ENCODE measurements at places on chromosomes 2 and 18.

DNA sequence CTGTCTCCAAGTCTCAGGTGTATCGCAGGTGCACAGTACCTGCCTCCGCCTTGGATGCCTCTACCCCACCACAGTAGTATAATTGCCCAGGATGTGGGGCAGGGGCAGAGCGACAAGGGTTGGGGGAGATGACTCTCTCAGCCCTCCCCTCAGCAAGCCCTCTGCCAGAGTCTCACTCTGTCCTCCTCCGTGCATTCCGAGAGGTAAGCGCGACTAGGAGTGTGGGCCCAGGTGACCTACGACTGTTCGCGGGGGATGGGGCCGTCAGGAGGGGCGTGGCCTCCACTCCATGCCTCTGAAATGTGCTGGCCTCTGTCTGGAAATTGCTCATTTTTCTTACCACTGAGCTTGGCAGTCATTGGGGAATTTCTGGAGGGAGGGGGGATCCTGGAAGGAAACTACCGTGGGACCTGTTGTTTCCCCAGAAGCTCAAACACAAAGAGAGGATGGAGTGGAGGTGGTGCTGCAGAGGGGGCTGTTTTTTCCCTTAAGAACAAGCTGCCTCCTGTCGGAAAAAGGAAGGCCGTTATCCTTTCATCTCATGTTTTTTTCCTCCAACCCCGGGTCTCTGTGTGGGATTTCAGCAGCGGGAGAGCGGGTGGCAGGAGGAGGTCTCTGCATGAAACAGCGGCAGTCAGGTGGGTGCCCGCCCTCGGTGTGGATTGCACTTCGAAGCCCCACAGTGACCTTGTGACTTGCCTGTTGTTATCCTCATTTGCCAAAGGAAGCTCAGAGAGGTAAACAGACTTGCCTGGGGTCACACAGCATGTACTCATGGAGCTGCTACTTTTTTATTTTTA is 13.0 kb upstream of the RALB start:
- peak; percentile 95 for DNase-seq

GRCh38 chr18:68611311-68611710 is 103.6 kb downstream of the TMX3 start:
- no peak for DNase-seq

DNA sequence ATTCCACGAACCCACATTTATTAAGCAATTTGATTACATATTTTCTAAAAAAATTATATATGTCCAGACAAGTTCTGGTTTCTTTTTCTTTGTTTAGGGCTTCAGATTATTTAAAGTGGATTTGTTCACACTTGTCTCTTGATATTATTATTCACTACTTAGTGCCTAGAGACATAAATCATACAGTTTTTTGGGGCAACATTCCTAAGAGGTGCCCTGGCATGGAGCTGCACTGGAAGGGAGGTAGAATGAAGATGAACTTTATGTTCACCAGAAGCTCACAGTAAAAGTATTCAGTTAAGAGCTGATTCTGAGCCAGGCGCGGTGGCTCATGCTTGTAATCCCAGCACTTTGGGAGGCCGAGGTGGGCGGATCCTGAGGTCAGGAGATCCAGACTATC is 762.7 kb upstream of the TMEFF2 start:
- DNase-seq = no peak

GRCh38 chr18:23856466-23857163 is 157.9 kb upstream of the TTC39C start:
- DNase-seq = no peak

GRCh38 chr2:205633994-205634393 is 48.3 kb upstream of the NRP2 start:
- no peak for DNase-seq
